ENCODE measurements at places on chromosomes 6 and 20.

DNA sequence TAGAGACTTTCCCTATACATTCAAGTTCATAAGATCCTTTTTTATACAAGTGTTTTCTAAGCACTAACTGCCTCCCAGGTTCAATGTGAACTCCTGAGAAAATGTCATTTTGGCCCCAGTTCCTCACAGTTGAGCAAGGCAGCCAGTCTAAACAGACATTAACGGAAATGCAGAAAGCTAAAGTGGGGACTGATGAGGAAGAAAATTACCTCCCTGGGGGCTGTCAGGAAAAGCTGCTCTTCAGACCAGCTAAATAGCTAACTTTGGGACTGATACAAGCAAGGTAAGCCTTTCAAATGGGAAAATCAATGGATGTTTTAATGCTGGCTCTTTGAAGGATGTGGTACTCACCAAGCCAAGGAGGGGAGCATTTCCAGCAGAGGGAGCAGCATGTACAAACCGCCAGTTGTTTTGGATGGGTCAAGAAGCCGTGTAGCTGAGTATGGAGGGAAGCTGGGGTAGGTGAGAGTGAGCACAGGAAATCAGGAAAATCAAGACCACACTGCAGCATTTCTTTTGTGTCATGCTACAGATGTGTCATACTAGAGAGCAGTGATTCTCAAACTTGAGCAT, 180.8 kb upstream of the CHD6 start:
- no peak for DNase-seq

- no peak for DNase-seq
Observed at GRCh38 chr6:148507774-148508173, 165.1 kb downstream of the SASH1 start.

DNA sequence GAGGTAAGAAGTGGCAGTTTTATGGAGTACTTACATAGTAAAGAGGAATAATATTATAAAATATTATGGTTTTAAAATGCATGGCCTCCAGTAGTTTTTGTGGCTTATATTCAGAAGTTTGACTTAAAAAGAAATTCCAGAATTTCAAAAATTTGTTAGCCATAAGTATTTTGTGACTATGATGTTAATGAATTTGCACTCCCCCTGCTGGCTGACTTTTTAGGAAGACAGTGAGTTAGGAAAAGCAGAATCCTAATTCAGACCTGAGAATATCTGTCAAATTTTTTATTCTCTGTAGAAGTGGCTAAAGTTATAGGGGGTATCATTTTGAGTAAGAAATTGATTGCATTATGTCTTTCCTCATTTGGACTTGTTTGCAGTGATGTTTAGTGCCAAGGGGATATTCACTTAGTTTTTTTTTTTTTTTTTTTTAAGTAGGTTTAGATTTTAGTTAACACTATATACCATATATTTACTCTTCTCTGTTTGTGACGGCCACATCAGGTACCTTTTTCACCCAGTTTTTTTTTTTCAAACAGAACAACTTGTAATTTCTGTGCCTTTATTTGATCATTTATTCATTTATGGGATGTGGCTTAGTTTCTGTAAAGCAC, 40.8 kb downstream of the ZFAND3 start:
- no peak for DNase-seq

DNA sequence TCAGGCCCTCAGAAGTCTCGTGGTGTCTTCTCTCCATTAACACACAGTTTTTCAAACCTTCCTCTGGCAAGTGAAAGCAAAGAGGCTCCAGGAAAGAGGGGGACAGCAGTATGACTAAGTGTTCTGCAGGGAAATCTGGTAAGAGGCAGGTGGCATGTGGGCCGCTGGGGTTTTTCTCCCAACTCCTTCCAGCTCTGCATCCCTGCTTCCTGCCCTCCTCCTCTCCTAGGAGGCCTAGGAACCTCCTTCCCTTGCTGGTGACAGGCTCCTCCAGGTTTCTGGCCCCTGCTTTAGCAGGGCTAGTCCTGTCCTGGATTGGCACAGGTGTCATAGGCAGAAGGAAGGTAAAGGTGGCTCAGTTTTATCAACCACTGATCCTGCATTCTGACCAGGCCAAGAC, 7.6 kb upstream of the ITCH start:
- no peak for DNase-seq

DNA sequence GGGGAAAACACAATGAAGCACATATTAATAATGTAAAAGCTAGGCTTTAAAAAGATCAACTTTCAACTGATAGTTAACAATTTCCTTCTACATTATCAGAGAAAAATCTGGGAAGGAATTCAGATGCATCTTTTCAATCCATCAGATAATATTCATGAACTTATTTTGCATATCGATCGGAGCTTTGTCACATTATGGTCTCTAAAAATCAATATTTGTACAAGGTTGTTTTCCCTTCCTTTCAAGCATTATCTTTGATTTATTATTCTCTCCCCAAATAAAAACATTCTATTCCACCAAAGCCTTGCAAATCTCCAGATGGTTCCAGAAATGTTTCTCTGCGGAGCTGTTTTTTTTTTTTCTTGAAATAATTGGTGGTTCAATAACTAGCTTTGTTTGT, 101.9 kb downstream of the GPR63 start:
- no peak for DNase-seq

- DNase-seq = no peak
Observed at GRCh38 chr20:11912659-11913415, 4.9 kb upstream of the BTBD3 start.

DNA sequence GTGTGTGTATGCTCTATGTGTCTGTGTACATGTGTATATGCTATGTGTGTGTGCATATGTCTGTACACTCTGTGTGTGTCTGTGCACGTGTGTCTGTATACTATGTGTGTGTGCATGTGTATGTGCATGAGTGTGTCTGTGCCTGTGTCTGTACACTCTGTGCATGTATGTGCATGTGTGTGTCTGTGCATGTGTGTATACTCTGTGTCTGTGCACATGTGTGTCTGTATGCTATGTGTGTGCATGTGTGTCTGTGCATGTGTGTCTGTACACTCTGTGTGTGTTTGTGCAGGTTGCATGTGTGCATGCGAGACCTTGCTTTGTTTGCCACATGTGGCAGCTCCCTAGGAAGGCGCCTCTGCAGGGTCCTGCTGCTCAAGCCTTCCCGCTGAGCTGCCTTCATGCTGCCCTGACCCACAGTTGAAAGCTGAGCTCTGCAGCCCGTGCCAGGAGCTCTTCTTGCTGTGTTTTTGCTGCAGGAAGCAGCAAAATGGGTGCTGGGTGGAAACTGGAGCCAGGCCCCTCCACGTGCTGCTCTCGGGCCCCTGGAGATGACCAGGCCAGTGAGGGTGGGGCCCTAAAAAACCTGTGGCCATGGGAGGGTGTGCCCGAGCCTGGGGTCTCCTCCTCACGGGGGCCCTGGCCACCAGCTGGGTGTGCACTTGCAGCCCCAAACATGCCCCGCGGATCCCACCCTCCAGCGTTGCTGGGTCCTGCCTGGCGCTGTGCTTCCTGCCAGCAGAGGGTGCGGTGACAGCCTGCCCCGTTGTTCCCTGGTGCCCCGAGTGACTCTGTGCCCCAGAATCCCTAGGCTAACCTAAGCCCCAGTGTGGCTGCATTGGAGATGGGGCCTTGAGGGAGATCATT, 109.1 kb downstream of the DACT2 start:
- no peak for DNase-seq

All from T-helper 2 cell treated with Interferon-gamma antibody and Interleukin-4, amounts not matched to agents 5 μg/mL and 100 μg/mL, for 36 hours (primary cell).